ENCODE measurements at places on chromosomes 3 and 15.

DNA sequence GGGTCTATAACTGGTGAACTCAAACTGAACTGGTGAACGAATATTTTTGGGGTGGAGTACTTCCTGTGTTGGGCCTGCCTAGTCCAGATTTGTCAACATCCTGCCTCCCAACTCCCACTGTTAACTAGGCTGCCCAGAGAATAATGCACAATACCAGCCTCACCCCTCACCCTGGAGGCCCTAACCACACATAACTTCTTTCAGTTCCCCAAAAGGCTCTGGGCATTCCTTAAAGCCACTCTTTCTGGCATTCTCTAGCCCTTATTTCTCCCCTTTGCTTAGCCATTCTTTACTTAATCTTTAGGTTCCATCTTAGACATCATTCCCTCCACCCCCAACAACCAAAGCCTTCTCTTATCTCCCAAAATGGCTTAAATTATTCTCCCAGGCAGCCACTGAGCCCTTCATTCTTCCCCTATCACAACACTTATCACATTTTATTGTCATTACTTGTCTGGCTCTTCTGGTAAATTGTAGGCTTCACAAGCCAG lies 9.1 kb upstream of the SEC11A start:
- DNase-seq = no peak

- DNase-seq = no peak
Observed at GRCh38 chr3:113070072-113070640, 79.4 kb downstream of the GTPBP8 start.

DNA sequence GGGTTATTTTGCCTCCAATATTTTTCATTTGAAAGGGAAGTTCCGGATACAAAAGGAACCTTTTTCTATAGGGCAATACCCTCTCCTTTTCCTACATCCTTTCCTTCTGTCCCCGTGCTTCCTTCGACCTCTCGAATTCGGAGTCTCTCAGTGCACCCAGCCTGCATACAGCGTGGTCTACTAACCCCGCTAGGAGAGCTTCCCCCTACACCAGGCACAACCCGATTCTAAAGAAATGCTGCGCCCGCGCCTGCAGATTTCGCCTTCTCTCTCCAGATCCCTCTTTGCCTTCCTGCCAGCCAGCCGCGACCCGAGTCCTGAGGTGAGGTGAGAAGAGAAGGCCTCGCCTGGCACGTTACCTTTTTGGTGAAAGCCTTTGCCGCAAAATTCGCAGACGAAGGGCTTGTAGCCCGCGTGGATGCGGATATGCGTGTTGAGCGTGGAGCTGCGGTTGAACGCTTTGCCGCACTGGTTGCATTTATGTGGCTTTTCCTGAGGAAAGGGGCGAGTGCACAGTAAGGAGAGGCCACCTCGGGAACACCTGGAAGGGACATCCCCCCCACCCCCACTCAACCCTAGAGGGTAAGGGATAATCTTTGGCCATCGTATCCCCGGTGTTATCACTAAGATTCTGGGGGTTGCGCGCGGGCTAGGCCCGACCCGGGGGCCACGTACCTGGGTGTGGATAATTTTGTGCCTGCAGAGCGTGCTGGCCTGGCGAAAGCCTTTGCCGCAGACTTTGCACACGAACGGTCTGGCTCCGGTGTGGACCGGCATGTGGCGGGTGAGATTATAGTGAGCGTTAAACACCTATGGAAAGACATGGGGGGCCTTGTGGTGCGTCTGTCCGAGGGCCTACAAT lies 2.3 kb downstream of the FEZF2 start:
- no peak for DNase-seq

- DNase-seq = no peak
Observed at GRCh38 chr15:90915216-90915807, 12.2 kb downstream of the MAN2A2 start.

DNA sequence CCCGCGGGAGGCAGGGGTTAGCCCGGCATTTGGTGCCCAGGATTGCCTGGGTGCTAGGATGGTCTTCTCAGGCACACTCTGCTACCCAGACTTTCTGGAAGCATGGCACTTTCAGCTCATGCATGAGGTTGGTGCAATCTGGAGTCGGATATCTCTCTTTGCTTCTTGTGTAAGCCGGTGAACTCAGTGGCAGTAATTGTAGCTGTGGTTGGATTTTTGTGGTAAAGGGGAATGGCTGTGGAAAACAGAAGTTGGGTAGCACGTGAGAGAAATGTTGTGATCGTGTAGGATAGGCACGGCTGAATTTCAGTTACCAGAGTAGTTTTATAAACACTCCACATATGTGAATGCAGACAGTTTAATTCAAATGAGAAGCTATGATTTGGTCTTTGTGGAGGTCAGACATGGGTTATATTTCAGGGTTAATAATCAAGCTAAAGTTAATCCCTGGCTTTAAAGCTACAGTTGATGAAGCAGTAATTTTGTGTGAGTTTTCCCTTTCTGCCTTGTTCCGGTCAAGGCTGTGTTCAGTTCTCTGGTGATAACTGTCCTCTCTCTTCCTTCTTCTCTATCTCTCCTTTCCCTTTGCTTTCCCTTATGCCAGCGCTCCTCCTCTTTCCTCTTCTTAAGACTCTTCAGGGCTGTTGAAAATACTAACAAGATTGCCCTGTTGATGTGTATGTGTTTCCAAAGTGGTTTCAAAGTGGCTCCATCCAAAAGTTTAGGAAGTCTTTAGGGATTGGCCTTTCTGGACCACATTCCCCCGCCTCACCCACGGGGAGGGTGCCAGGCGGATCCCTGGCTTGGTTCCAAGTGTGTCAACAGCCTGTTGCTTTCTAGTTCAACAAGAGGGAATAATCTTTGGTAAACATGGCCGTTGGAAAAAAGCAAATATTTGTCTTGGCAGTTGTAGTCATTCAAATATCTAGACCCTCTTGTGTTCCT lies 404.6 kb upstream of the C2CD4B start:
- no peak for DNase-seq

GRCh38 chr3:170038434-170039110 lies 777 bp downstream of the GPR160 start:
- DNase-seq = no peak

Data from activated T-helper 1 cell treated with anti-CD3 and anti-CD28 coated beads, Interleukin-2, amount 50 U/mL, for 16 hours (primary cell).